NCI-H1417 treated with DMSO at 0.1 percent for 48 hours (cell line): ENCODE measurements at places on chromosomes 5 and 9.

DNA sequence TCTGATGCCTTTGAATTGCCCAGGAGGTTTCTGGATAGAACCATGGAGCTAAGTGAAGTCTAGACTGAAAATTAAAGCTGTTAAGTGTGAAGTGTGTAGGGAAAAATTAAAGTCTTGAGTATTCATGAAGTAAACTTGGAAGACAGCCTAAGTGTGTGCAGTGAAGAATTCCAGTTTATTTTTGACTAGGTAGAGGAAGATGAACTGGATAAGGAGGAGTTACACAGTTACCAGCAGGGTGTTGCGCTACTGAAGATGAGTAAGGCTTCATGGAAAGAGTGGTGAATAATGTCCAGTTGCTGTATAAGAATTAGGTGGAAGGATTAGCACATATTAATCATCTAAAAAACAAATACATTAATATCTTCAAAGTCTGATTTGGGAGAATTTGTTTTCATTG lies 5.7 kb upstream of the CHD1 start:
- DNase-seq = no peak

GRCh38 chr9:70466976-70467561 lies 52.6 kb upstream of the KLF9 start:
- no peak for DNase-seq

DNA sequence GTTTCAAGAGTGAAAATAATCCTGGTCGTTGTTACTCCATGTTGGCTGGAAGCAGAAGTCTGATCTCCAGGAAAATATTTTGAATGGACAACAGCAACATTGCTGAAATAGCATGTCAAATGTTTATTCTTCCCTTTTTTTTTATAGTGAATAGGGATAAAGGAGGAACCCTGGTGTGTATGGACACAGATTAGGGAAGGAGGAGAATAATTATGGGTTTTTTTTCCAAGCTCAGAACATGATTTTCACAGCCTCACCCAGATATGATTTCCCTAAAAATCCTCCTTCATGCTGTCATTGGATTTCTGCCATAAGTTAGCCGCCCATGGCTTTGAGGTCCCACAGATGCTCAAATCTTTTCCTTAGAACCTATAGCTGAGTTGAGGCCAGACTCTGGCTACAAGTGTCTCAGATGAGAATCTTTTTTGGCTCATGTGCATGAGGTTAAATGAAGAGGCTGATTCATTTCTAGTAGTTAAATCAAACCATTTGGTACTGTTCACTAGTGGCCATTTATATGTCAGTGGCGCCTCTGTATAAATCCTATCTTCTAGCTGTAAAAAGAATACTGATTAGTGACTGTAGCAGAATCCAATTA lies 65.5 kb upstream of the LIFR start:
- DNase-seq = no peak

DNA sequence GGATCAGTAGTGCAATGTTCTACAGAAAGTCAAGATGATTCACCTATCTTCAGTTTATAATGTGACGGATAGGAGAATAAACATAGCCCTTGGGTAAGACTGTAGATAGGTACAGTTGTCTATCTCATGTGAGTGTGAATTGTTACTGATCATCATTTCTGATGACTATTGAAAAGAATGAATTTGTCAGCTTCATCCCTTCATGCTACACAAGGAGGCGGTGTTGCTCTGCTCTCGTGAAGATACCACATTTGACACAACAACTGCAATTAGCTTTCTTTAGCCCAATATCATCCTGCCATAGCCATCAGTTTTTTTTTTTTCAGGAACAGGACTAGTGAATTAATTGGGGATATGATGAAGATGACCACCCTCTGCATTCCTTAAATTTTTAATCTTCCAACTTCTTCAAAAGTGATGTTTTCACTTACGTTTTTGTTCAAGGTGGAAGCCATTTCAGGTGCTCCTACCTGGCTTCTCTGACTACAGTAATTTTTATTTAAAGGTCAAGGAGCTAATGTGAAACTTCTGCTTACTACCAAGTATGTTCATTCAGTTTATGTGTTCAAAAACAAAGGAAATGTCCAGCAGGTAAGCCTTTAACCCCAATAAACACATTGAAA lies 152.9 kb upstream of the MOCS2 start:
- no peak for DNase-seq

- DNase-seq = no peak
Observed at GRCh38 chr9:136608348-136609159, 54.2 kb upstream of the EGFL7 start.

DNA sequence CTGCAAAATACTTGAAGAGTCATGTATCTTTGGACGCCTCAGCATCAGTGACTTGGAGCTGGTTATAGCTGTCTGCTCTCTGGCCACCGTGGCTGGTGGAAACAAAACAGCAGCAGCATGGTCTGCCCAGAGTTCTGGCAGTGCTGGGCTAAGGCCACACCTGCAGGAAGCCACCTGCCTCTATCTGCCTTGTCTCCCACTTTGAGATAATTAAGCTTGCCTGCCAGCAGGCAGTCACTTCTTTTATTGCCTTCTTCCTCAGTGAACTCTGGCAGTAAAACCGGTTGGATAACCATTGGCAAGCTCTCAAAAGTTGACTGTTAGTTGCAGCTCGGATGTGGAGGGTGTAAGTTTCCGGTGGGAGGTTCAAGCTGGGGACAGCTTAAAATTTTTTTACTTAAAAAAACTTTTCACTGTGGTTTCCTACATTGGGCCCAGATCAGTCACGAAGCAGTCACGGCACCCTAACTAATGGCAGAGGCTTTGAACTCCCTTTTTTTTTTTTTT lies 4.9 kb downstream of the SMIM3 start:
- peak; percentile 59 for DNase-seq

DNA sequence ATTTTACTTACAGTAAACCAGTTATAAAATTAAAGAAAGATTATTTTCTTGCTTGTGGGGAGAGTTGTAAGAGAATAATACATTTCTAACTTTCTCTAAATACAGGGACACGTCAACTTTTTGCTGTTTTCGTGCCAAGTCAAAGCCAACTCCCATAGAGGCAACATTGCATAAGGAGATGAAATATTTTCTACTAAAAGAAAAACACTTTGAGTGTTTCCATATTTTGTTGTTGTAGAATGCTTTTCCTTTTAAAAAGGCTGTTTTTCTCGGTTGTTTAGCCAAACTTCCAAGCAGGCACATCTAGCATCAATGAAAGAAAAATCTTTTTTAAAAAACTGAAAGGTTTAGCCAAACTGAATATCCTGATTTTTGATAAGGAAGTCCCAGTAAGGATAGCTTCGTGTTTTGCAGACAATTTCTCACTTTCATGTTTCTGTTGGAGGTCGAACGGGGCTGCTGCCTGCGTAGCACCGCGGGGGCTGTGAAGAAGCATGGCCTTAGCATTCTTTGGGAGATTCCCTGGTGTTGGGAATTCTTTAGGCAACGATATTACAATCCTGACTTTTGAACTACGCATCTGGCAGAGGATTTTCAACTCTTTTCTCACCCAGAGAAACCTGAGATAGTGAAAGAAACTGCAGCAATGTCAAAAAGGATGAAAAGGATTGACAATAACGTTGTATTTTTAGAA lies 108.1 kb upstream of the FBXL7 start:
- no peak for DNase-seq

DNA sequence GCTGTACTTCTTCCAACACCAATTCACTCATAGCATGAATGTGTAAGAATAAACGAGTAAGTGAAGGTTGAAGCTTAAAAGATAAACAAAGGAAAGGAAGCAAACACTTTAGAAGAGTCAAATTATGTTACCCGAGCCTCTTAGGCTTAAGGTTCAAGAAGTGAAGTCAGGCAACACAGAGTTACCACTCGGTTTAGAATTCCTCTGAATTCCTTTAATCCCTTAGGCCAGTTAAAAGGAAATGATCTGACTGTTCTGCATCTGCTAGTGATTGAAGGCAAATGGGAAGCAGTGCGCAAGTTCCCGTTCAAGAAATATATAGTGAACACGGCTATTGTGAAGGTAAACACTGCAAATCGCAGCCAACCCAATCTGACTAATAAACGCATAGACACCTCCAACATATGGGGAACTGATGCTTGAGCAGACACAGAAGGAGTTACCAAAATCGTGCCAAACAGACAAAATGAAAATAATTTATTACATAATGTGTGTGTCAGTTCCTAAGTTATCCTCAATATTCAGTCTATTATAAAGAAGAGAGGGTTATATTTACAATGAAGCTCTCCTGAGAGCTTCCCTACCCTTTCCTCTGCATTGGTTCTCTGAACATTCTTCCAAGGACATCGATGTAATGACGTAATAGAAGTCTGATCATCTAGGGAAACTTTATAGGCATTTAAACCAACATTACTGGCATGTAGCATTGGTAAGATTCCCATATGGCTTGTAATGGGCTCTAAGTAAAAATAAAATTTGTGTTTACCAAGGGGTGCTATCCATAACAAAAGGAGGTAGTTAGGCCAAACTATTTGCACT lies 837.1 kb upstream of the ZNF608 start:
- DNase-seq = no peak

DNA sequence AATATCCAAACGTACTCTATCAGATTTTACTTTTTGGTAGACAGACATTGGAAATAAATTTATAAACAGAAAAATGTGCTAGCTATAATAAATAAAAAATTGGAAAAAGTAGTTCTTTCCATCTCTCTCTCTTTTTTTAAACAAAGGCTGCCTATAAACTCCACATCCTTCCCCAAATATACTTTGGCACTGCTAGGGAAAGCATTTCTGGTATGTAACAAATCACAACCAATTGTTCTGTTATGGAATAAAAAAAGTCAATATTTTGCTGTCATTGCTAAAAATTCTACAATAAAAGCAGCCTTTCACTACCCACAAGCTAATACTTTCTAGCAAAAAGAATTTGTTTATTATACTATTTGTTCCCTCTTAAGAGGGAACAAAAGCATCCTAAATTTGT lies 169.2 kb upstream of the TARS1 start:
- DNase-seq = no peak

DNA sequence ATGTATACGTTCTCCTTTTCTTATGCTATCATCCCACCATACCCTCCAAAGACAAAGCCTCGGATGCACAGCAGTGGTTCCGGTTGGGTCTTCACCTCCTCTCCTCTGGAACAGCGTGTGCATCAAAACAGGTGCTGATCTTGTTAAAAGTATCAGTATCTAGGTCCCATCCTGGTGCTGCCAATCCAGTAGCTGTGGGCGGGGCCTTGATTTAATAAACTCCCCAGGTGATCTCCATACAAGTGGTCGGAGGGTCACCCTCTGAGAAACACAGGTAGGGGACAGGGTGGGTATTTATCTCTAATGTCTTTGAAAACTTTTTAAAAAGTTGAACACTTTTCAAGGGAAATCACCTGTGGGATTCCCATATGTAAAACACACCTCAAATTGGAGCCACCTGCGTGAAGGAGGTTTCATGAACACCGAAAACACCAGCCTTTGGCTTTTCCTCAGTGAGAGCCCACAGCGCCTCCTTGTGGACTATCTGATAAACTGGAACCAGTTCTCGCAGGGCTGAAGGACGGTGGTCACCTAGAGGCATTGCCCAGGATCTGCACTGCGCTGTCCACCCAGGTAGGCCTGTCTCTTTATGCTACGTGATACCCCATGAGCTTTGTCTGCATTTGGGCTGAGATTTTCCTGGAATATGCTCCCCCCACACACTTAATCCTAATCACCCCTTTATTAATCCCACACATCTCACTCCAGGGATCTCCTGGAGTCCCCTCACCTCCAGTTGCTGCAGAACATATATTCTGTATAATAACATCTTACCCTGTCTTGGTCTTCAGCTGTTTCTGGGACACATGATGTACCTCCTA lies 80.5 kb upstream of the EPB41L4B start:
- DNase-seq = no peak

- no peak for DNase-seq
Observed at GRCh38 chr9:133767625-133768024, 29.5 kb upstream of the SARDH start.

GRCh38 chr5:172235827-172236736 lies 42.1 kb downstream of the EFCAB9 start:
- no peak for DNase-seq

DNA sequence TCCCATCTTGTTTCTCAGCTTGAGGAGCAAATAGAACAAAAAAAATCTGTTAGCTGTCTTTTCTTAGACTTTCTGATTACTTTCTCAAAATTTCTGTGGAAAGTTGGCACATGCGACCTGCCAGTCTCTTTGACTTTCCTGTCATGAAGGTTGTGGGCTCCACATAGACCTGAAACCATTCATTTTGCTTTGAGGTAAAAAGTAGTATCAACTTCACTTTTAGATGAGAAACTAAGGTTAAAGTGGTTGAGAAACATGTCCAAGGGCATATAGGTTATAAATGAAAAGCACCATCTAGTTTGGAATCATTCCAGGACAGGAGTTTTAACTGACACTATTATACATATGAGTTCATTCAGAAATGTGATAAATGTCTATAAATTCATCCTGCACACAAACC lies 42.7 kb downstream of the ST8SIA4 start:
- no peak for DNase-seq

DNA sequence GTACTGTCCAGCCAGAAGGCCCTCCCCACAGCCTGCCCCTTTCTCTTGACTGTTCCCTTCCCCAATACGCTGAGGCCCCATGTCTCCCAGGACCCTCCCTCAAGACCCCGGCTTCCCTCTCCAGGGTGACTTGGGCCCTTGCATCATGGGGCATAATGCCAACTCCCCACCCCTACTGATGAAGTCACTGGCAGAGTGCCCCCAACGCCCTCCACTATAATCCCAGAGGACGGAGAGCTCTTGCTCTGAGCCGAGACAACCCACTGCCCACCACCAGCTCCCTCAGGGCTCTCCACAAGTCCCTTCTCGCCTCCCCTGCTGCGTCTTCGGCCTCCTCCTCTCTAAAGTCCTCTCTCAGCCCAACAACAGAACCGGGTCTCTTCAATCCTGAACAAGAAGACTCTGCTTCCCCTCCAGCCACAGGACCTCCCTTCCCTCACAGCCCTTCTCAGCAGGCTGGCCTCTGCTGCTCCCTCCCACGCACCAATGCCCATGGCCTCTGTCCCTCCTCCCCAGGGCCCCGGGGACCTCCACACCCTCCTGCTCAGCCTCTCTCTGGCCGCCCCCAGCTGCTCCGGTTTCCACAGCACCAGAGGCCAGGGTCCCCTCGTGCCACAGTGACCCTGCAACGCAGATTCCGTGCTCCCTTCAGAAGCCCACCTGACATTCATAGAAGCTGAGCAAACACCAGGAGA lies 47.6 kb downstream of the ADAMTS2 start:
- DNase-seq = no peak

DNA sequence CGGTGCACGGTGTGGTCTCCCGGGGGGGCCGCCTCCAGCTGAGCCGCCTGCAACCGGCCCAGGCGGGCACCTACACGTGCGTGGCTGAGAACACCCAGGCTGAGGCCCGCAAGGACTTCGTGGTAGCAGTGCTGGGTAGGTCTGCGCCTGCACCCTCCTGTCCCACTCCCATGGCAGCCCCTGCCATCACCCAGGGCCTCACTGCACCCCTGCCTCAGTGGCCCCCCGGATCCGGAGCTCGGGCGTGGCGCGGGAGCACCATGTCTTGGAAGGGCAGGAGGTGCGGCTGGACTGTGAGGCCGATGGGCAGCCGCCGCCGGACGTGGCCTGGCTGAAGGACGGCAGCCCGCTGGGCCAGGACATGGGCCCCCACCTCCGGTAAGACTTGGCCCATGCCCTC lies 53.8 kb upstream of the ASS1 start:
- DNase-seq = no peak

DNA sequence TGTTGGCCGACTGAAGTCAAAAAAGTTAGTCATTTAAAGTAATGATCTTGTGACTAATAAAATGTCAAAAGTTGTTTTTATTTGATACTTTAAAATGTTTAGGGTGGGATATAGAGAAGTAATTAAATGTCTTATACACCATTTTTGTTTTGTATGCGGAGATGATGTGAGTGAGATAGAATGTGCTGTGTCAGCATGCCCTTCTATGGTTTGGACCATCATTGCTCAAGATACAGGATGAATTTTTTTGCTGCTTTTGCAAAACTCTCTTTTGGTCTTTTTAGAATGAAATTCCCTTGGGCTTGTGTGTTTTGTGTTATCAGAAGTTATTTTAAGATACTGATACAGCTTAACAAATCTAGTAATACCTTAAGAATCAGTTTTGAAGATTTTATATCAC lies 12.5 kb downstream of the SRFBP1 start:
- DNase-seq = no peak
